Stimulated activated CD4-positive, alpha-beta T cell treated with anti-CD3 and anti-CD28 coated beads, Interleukin-15, amount 100 ng/mL, for 24 hours (primary cell): ENCODE measurements at places on chromosomes 16 and 17.

DNA sequence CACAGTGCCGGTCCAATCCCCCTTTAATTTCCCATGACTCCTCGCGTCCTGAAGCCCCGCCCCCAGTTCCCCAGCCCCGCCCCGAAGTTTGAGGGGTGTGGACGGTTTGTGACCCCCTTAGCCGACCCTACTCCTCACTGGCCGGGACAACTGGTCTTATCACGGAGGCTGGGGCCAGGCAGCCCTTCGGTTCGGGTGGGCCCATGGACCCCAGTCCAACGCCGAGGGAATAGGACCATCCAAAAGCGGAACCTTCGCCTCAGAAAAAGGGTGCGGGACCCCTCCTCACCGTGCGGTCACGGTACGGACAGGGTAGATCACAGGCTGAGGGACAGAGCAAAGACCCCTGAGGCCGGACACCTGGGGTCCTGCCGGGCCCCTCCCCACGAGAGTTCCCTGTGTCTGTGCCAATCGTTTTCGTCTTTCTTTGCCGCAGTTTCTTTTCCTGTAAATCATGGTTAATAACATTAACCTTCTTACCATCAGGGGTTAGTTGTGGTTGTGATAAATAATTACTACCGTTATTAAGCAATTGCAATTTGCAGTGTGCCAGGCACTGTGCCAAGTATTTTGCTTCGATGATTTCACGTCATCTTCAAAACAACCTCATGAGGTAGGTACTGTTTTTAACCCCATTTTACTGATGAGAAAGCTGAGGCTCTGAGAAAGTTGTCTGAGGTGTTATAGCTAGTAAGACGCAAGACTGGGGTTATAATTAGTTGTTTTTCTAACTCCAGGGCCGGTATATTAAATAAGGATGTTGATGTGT is 543 bp downstream of the TMUB2 start:
- DNase-seq = no peak

GRCh38 chr16:71297341-71297634 is 8.1 kb upstream of the CMTR2 start:
- no peak for DNase-seq

- DNase-seq = no peak
Measured at GRCh38 chr17:17551361-17551760, 40.1 kb downstream of the PEMT start.

DNA sequence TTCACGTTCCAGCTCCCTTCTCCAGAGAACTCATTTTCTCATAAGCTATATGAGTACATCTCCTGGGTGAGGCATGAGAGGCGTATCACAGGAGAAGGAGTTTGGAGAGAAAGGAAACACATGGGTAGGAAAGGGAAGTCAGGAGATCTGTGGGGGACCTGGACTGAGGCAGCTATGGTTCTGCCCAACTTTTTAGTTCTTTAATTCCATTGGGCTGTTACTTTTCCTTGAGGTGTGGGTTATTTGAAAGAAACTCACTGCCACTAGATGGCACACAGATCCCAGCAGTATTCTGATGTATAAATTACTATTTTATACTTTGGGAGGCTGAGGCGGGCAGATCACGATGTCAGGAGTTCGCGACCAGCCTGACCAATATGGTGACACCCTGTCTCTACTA is 63.6 kb downstream of the NUP93 start:
- DNase-seq = no peak

DNA sequence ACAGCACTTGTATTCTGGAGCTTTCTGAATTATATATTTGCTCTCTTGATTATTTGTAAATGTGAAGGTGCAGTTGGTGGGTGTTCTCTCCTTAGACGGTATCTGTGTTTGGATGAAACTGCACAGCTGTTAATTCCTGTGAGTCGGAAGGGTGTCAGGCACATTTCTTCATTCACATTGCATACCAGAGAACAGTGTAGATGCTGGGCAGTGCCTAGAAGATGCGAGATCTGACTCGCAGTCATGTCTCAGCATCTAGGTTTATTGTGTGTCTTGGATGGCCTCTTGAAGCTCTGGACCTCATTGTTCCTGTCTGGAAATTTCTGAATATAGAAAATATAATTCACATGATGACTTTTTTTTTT is 61.2 kb downstream of the CLEC16A start:
- DNase-seq = no peak

- DNase-seq = peak; percentile 14
Measured at GRCh38 chr17:38453951-38454421, 25.7 kb downstream of the ARHGAP23 start.

GRCh38 chr17:58234512-58234911 is 3.9 kb upstream of the LPO start:
- no peak for DNase-seq

DNA sequence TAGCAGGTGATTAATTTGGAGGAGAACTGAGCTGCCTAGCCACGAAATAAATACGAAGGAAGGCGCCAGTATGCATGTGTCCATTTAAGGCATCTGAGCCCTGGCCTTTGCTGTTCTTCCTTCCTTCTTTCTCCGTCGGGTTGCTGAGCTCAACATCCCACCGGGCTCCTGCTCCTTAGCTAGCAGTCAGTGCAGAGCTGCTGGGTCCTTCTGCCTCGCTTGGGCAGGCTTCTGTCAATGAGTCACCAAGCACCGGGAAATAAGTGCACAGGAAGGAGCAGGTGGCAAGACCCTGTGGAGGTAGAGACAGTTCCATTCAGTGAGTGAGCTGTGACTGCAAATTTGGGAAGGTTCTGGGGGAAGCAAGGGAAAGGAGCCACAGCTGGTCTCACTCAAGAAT is 120.7 kb downstream of the CCDC182 start:
- DNase-seq = no peak

DNA sequence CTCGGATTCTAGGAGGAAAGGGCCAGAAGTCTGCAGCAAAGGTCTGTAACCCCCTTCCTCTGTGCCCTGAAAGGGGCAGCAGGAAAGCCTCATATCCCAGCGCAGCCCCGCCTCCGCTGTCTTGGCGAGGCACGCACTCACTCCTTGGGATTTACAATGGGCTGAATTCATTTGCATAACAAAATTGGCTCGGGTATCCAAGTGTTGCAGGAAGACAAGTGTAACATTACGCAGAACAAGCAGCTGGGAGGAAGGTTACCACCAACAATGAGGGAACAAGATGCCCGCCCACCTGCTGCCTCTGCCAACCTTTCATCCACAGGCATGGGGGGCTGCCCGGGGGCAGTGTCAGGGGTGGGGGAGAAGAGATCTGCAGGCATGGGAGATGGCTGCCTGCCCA is 130.4 kb downstream of the MRM1 start:
- no peak for DNase-seq

- peak; percentile 82 for DNase-seq
Measured at GRCh38 chr17:74972107-74972972, at the start of gene HID1. Gene HID1 (minus strand): TSS chr17:74972759. CDS start chr17:74972656, 103 bp downstream.

DNA sequence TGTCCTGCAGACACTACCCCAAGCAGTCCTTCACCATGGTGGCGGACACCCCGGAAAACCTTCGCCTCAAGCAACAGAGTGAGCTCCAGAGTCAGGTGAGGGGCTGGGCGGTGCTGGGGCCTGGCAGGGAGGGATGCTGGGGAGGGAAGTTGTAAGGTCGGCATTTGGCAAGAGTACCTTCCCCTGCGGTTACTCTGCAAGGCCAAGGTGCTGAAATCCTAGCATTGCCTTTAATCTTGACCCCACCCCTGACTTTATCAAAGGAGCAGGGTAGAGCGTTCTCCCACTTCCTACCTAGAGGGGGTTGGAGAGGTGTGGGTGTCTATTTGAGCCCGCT is 20.5 kb downstream of the LASP1 start:
- DNase-seq = no peak

DNA sequence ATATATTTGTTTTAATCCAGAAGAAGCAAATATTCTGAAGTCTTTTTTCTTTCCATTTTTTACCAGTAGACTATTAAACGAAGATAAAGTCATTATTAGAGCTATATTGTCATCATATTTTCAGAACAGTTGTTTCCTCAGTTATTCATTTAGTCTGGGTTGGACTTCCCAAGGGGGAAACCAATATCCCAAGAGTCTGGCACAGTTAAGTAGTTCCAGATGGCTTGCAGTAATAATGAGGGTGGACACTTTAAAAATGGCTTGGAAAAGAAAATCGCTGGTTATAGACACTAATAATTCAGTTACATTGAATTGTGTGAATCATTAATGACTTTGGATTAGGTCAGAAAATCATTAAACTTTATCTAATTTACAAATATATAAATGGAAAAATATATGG is 3.9 kb downstream of the PPM1E start:
- DNase-seq = no peak

GRCh38 chr16:4976611-4977145 is 18.5 kb downstream of the SEC14L5 start:
- DNase-seq = no peak

- peak; percentile 92 for DNase-seq
Measured at GRCh38 chr17:38868817-38869525, 887 bp upstream of the LASP1 start.

- DNase-seq = no peak
Measured at GRCh38 chr17:73393381-73393780, 81.6 kb upstream of the CDC42EP4 start.

DNA sequence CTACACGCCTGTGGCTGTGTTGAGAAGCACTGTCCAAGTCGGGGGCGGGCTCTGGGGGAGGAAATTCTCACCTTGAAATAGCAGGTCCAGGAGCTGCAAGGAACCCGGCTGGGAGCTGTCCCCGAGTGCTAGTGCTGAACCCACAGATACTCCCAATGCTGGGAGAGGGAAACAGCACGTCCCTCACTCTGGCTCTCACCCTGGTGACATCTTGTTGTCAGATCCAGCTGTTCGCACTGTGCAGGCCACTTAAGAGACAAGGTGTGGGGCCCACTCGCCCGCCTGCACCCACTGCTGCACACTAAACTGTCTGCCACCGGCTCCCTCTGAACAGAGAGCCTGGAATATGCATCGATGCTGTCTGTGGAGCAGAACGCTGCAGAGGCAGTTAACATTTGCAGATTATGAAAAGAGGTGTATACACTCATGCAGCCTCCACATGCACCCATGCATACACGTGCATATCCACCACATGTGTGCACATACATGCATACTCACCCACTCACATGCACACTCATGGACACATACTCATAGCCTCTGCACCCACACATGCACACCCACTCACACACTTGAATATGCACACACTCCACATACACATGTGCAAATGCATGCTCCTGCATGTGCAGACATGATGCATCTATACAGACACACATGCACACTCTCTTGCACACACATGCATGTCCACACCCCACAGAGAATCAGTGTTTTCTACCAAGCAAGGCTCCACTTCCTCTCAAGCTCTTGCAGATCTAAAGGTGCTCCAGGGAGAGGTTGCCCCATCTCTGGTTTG is 42.0 kb downstream of the MGAT5B start:
- DNase-seq = peak; percentile 40

- DNase-seq = no peak
Measured at GRCh38 chr16:82995924-82996441, 369.2 kb downstream of the CDH13 start.

DNA sequence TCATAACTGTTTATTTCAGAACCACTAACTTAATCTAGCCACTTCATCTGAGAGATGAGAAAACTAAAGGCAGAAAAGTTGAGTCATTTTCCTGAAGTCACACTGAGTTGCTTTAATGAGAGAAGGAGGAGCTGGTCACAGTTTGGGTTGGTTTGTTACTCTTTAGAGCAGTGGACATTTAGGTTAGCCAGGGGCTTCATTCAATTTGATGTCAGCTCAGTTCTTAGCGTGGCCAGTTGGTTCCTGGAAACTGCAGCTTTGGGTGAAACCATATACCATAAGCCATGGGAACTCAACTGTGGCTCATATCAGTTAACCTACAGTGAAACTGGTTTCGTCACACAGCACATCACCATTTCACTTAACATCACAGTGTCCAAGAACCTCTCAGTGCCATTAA is 59.2 kb upstream of the ADORA2B start:
- no peak for DNase-seq

DNA sequence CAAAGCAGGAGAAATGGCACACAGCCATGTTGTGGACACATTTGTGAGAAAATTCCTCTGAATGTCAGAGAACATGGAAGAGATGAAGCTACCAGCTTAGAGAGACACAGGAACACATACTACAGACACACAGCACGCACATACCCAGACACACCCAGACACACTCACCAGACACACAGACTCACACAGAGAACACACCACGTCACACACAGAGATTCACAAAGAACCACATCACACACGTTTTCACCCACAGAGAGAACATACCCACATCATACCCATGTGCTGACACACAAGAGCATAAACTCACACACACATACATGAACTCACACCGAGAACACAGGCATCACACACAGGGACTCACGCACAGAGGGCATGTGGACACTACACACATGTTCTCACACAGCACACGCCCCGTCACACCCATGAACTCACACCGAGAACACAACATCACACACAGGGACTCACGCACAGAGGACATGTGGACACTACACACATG is 124.9 kb downstream of the METRNL start:
- DNase-seq = no peak

DNA sequence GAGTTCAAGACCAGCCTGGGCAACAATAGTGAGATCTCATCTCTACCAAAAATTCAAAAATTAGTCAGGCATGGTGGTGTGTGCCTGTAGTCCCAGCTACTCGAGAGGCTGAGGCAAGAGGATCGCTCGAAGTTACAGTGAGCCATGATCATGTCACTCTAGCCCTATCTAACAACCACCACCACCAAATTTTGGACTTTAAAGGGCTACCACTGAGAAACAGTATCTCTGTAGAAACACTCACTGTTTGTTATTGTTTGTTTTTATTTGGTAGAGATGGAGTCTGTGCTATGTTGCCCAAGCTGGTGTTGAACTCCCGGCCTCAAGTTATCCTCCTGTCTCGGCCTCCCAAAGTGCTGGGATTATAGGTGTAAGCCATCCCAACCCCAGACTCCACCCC is 1.3 kb upstream of the UBALD2 start:
- DNase-seq = no peak

DNA sequence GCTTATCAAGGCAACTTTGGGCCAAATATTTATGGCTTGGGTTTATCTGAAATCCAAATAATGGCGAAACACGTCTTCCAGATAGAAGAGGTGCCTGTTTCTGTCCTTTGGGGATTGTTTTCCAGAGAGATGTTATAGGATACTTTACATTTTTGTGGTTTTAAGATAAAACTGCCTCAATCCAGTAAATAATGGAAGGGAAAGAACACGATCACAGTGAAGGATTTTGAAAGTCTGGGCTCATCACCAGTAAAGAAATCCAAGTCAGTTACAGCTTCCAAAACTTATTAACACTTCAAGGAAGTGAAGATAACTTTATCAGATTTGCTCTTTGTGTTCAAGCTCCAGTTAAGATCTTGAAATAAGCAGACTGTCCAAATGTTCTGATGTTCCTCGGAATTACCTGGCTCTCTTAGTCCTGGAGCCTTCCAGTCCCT is 30.1 kb downstream of the DNAH2 start:
- no peak for DNase-seq

DNA sequence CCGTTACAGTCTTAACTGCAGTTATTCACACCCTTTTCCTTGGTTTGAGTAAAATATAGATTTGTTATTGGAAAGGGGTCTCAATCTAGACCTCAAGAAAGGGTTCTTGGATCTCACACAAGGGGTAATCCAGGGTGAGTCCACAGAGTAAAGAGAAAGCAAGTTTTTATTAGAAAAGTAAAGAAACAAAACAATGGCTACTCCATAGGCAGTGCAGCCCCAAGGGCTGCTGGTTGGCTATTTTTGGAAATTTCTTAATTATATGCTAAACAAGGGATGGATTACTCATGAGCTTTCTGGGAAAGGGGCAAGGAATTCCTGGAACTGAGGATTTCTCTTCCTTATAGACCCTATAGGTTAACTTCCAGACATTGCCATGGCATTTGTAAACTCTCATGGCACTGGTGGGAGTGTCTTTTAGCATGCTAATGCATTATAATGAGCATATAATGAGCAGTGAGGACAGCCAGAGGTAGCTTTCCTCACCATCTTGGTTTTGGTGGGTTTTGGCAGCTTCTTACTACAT is 24.5 kb upstream of the MILR1 start:
- no peak for DNase-seq
